ENCODE measurements at places on chromosomes 6 and 20.

DNA sequence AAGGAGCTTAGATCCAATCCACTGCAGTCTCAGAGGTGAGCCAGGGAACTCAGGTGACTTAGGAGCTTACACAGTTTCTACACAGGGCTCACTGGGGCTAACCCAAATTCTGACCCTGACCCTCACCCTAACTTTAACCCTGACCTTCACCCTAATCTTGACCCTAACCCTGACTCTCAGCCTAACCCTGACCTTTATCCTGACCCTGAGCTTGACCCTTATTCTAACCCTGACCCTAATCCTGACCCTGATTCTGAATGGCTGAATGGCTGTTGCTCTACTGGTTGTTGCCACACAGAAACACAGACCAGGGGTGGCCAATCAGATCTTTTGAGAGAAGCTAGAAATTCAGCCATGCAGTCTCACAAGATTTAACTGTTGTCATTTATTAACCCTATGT lies 180.1 kb downstream of the TSHZ2 start:
- no peak for DNase-seq

GRCh38 chr6:138226700-138227315 lies 8.5 kb upstream of the PBOV1 start:
- DNase-seq: no peak

GRCh38 chr6:150895928-150896632 lies 30.6 kb downstream of the MTHFD1L start:
- DNase-seq: no peak

DNA sequence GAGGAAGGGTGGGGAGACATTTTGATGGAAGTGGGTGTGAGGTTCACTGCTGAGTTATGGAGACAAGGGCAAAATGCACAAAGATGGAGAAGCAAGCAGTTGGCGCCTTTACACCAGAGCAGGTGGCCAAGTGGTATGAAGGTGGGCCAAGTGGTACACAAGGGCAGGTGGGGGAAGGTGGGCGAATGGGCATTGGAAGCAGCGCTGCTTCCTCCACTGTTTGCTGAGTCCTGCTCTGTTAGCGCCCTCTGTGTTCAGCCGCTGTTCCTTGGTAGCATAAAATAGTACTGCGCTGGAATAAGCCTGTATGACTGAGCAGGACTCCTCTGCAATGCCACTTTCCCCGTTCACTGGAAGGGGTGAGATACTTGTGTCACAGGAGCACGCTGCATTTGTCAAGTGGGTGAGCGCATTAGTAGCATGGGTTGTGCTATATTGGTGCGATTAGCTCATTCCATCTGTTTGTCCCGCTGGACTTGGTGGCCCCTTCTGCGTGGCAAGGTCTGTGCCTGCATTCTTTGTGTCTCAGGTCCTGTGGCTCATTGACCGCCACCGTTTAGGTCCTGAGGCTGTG lies 116.4 kb downstream of the TOX2 start:
- no peak for DNase-seq

DNA sequence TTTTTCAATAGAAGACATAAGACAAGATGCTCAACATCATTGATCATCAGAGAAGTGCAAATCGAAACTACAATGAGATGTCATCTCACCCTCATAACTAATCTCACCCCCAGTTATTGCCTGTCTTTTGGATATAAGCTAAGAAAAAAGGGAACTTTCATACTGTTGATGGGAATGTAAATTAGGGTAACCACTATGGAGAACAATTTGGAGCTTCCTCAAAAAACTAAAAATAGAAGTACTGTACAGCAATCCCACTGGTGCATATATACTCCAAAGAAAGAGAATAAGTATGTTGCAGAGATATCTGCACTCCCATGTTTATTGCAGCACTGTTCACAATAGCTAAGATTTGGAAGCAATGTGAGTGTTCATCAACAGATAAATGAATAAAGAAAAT lies 26.4 kb upstream of the PHF3 start:
- no peak for DNase-seq

DNA sequence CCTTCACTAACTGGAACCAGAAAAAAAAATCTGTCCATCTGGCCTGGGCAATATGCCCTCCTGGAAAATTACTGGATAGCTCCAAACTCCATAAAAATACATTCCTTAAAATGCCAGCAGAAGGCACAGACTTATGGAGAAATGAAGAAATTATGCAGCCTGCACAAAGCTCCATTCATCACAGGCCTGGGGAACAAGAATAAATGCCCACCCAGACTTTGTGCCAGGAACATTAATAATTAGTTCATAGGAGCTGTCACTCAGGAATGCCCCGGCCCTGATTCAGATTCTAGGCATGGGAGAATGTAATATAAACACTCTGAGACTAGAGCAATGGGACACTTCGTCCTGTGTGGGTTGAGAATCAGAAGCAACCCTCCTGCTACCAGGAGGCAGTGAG lies 199.3 kb downstream of the OTOR start:
- no peak for DNase-seq

DNA sequence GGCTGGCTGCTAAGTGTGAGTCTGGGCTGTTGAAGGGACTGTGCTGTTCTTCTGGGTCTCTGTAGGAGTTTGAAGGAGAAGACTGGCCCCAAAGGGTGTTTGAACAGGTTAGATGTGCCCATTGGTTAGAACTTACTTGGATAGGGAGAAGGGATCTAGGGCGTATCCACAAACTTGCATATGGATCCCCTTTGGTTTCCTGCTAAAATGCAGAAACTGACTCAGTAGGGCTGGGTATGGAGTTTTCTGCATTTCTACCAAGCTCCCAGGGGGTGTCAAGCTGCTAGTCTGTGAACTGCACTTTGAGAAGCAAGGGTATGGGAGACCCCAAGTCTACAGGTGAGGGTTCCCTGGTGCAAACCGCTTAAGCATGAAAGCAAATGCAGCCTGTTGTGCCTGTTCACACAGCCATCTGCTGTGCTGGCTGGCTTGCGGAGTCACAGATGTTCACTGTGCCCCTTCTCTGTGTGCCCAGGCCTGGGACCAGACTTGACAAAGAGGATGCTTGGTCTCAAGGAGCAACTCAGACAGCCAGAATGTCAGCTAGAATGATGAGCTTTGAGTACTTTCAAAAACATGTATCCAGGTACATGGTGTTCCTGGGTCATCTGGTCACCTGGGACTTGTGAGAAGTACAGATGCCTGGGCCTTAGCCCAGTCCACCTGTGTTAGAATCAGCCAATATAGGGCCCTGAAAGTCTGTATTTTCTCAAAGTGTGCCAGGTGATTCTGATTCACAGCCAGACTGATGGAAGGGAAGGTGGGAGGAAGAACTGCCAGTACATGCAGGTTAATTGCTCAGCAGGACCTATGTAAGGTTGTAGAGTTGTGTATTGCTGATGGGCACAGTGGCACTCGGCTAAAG lies 7.4 kb downstream of the PPP1R16B start:
- no peak for DNase-seq

GRCh38 chr20:11210611-11211010 lies 536.8 kb upstream of the JAG1 start:
- DNase-seq: no peak

DNA sequence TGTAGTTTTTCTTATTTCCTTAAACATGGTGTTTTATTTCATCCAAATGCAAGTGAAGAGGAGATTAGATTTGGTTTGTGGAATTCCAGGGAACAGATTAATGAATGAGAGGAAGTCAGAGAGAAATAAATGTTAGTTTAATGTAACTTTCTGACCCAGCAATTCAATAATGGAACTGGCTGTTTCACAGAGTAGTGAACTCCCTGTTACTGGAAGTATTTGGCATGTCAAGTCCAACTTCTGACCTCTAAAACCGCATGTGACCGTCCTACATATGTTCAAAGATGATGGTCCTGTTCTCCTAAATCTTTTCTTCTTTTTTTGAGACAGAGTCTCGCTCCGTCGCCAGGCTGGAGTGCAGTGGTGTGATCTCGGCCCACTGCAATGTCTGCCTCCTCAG lies 18.7 kb downstream of the PROCR start:
- no peak for DNase-seq

DNA sequence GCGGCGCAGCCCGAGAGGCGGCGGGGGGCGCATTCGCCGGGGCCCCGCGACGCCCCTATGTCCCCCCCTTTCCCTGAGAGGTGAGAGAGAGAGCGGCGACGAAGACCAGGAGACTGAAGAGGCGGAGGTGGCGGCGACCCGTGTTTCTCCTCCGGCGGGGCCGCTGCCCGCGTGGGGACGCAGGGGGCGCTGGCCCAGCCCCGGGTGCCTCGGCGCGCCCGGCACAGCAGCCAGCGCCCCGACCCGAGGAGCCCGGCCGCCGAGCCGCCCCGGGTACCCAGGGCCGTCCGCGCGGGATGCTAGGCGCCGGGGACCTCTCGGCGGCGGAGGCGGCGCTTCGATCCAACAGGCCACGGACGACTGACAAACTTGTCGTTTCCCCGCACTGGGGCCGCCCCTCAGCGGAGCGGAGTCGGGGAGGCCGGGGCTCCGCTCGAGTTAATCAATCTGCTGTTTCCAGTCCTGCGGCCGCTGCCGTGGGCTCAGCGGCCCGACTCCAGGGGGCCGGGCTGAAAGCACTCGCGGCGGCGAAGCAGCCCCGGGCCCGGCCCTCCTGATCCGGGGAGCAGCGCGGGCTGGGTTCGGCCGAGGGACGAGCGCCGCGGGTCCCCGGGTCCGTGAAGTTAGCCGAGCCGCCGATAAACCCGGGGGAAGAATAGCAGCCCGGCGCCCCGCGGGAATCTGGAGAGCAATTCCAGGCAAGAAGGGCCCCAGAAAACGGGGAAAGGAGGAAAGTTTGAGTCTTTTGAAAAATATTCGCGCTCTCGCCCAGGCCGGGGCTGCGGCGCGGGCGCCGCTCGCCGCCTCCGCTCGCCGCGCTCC lies 631 bp downstream of the MDGA1 start:
- DNase-seq: no peak

DNA sequence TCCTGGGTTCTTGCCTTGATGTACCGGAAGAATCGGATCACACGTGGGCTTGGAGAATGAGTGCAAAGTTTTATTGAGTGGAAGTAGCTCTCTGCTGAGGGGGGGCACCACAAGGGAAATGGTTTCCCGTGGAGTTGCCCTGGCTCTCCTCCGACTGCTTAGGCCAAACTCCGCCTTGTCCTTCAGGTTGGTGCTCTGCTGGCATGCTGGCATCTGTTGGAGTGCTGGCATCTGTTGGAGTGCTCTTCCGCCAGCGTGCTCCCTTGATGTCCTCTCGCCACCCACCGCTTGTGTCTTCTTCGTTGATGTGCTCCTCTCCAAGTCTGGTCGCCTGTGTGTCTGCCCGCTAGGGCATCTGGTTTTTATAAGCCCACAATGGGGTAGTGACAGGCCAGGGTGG lies 317.1 kb upstream of the HSF2 start:
- DNase-seq: no peak

DNA sequence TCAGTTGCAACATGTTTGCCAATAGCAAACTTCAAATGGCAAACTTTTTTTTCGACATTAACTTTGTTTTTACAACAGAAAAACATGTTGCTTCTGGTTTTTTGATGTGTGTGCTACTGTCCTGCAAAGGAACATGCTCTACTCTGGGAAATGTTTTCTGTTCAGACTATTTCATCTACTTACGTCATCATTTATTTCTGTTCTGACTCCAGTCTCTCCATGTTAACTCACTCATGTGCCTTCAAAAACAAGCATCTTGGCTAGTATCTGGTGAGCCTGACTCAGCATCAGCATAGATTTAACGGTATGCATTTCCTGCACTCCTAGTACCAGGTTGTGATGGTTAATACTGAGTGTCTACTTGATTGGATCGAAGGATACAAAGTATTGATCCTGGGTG lies 36.1 kb upstream of the MAP7 start:
- no peak for DNase-seq

GRCh38 chr6:103617642-103618041 lies 1242.1 kb downstream of the HACE1 start:
- no peak for DNase-seq

GRCh38 chr6:121223930-121224329 lies 110.3 kb downstream of the TBC1D32 start:
- DNase-seq: no peak

DNA sequence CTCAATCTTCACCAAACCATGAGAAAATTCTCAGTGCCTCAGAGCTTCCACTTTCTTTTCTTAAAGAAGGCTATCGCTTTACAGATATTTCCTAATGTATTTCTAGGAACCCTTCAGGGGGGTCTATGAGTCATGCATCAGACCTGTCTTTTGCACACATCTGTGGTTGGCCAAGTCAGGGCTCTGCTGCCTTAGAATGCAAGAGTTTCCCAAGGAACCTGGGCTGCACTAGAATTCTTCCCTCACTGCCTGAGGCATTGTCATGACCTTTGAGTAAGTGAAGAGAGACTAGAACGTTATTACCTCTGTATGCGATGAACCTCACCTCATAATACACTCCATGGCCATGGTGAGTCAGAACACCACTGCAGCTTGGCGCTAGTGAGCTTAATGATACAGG lies 365.0 kb upstream of the ID4 start:
- no peak for DNase-seq

GRCh38 chr6:163284151-163284550 lies 130.4 kb upstream of the QKI start:
- no peak for DNase-seq

DNA sequence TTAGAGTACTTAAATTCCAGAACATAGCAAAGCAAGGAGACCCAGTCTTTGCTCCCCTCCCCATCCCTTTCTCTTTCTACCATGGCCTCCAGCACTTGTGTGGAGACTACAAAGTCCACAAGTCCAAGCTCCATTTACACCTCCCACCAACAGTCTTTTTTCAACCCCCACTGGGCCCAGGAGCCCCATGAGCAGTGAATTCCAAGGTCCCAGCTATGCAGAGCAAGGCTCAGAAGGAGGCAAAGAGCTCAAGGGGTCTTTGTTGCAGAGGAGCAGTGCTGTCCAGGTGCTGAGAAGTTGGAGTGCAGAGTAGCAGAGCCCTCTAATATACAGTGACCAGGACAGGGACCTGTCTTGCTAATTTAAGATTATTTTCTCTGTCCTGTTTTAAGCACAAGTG lies 9.0 kb downstream of the PAK5 start:
- no peak for DNase-seq

GRCh38 chr20:61556111-61556510 lies 304.1 kb downstream of the CDH4 start:
- no peak for DNase-seq

GRCh38 chr6:89581689-89582088 lies 56.9 kb downstream of the LYRM2 start:
- DNase-seq: no peak

- DNase-seq: no peak
Observed at GRCh38 chr6:169800668-169801395, 49.4 kb downstream of the ERMARD start.

GRCh38 chr6:132751306-132751705 lies 6.4 kb downstream of the VNN2 start:
- DNase-seq: no peak

DNA sequence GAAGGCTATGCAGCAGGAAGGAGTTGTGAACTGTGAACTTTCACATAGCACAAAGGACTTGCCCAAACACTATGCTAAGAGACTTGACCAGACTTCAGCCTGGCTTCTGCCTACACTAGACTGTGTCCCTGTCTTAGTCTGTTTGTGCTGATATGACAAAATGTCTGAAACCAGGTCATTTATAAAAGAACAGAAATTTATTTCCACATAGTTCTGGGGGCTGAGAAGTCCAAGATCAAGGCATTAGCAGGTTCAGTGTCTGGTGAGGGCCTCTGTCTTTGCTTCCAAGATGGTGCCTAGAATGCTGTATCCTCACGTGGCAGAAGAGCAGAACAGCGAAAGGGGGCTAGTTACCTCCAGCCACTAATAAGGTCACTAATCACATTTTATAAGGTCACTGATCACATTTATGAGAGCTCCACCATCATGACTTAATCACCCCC lies 16.0 kb upstream of the MCM3 start:
- no peak for DNase-seq

All from stimulated activated CD4-positive, alpha-beta T cell treated with anti-CD3 and anti-CD28 coated beads, Interleukin-2, amount 100 ng/mL, for 4 hours (primary cell).